ENCODE measurements at places on chromosomes 4 and X. TPM values are rescaled to one million over a fixed set of nuclear protein-coding genes. Genes with fewer than 3 reads are reported as not detected.

The PLS3 gene
- total RNA-seq = 104 TPM

The ZXDB gene
- total RNA-seq = 13.9 TPM

The IL13RA1 gene
- 45.2 TPM for total RNA-seq

The SLC9B1 gene
- total RNA-seq = 0.12 TPM

The TRPC3 gene
- total RNA-seq = not detected

The ARHGEF38 gene
- total RNA-seq = 0.02 TPM

The ZCCHC18 gene
- not detected for total RNA-seq

The MAGEA2B gene
- not detected for total RNA-seq

The ANK2 gene
- 24.0 TPM for total RNA-seq

The PRICKLE3 gene
- 11.0 TPM for total RNA-seq

The TREX2 gene
- 1.1 TPM for total RNA-seq

The FABP2 gene
- total RNA-seq = not detected

The PPP2R2C gene
- 17.6 TPM for total RNA-seq

The RBM41 gene
- total RNA-seq = 20.7 TPM

The PDGFC gene
- total RNA-seq = 20.2 TPM

The NPY1R gene
- not detected for total RNA-seq

The CD38 gene
- total RNA-seq = 0.02 TPM

The SPANXD gene
- not detected for total RNA-seq

The GNPDA2 gene
- total RNA-seq = 28.7 TPM

The MAGEB2 gene
- 60.3 TPM for total RNA-seq

The MXD4 gene
- 8.6 TPM for total RNA-seq

The AKAP17A gene
- total RNA-seq = 37.9 TPM

The FAM9C gene
- total RNA-seq = not detected

The GLOD5 gene
- not detected for total RNA-seq

The BTK gene
- total RNA-seq = not detected

The ENOPH1 gene
- 57.6 TPM for total RNA-seq

The FAM50A gene
- 67.5 TPM for total RNA-seq

The RPS3A gene
- 3,011 TPM for total RNA-seq

The ATOH1 gene
- not detected for total RNA-seq

The PSAPL1 gene
- total RNA-seq = not detected

The HMX1 gene
- total RNA-seq = not detected

The RPS6KA3 gene
- total RNA-seq = 39.4 TPM

The GAGE12E gene
- not detected for total RNA-seq

The GPR119 gene
- not detected for total RNA-seq

The DRD5 gene
- not detected for total RNA-seq

The GABRG1 gene
- 0.92 TPM for total RNA-seq

The CT45A5 gene
- total RNA-seq = not detected

The CHRNA9 gene
- total RNA-seq = not detected

The NAP1L2 gene
- total RNA-seq = 2.2 TPM

The GNRHR gene
- not detected for total RNA-seq

The COL4A6 gene
- 157 TPM for total RNA-seq

The C4orf51 gene
- not detected for total RNA-seq

The FTSJ1 gene
- total RNA-seq = 93.3 TPM

The PAGE1 gene
- not detected for total RNA-seq

The CXCL5 gene
- 155 TPM for total RNA-seq

The RP2 gene
- 13.7 TPM for total RNA-seq

The CYLC1 gene
- not detected for total RNA-seq

The FAM236D gene
- not detected for total RNA-seq

The PDZD4 gene
- 1.4 TPM for total RNA-seq

The CLTRN gene
- total RNA-seq = 6.6 TPM

The EPGN gene
- 146 TPM for total RNA-seq

The CSN1S1 gene
- total RNA-seq = not detected

The PASD1 gene
- not detected for total RNA-seq

The ARR3 gene
- total RNA-seq = not detected

The CSAG3 gene
- not detected for total RNA-seq
